ENCODE measurements at places on chromosomes 2 and 18. TPM values are rescaled to one million over a fixed set of nuclear protein-coding genes. Genes with fewer than 3 reads are reported as not detected.
A peak's percentile ranks its signal among the peaks of the same experiment; 100 is the strongest.

GRCh38 chr18:62730941-62731340 lies 15.6 kb downstream of the PHLPP1 start:
- DNase-seq: no peak

DNA sequence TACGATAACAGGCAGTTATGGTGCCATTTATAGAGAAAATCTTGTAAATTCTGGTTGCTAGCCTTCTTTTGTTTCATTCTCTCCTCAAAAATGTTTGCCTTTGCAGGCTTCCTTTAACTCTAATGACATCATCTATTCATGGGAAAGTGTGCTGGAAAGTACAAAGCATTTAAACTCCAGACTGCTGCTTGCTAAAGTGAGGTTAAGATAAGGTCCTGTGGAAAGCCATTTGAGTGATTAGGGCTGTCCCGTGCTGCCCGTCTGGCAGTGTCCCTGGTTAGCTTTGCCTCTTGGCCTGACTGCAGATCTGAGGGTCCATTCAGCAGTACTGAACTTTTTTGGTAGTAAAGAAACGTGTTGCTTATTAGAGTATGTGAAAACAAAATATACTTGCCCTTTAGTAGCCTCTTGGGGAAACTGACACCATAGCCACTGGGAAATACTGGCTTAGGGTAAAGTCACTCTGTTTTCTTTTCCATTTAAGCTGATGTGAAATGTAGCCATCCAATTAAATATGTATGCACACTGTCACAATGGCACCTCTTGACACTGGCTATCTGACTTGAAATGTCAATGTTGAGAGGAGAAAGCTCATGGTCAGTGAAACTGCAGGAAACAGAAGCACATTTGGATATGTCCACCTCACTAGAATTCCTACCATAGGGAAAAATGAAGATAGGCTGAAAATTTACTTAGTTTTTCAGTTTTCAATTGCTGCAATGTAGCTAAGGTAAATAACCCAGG lies 321.5 kb downstream of the SLC8A1 start:
- no peak for DNase-seq

The EVA1A gene
- total RNA-seq: not detected

The RFX8 gene
- not detected for total RNA-seq

DNA sequence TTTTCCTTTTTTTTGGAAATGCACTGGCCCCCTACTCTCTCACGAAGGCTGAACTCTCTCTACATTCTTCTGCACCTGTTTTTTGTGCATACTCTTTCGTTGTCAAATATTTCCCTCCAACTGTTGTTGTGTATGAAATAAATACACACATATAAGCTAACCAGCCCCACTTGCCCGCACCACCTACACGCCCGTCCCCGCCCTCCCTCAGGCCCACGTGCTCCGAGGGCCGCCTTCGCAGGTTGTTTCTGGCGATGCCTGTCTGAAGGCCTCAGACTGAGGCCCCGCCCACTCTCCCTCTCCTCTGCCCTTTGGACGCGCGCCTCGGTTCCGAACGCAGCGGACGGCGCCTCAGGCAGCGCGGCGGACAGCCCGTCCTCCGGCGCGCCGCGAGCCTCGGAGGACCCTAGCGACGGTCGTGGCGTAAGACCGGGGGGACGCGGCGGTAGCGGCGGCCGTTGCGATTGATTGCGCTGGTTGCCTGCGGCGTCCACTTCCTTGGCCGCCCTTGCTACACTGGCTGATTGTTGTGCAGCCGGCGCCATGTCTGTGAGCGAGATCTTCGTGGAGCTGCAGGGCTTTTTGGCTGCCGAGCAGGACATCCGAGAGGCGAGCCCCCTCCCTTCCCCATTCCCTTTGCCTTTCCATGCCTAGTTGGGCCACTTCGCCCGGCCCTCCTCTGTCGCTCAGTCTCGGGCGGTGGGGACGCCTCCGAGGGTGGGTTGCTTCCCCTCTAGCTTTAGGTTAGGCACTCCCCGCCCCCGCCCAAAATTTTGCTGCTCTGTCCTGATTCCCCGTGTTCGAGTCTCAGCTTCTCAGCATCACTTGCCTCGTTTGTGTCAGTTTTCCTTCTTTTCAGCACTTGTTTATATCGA lies at the start of gene TSN:
Gene TSN (plus strand): TSS at position 415 of the 875 bp plus-strand sequence. CDS start 129 bp downstream, at position 544.
- peak; percentile 87 for DNase-seq

DNA sequence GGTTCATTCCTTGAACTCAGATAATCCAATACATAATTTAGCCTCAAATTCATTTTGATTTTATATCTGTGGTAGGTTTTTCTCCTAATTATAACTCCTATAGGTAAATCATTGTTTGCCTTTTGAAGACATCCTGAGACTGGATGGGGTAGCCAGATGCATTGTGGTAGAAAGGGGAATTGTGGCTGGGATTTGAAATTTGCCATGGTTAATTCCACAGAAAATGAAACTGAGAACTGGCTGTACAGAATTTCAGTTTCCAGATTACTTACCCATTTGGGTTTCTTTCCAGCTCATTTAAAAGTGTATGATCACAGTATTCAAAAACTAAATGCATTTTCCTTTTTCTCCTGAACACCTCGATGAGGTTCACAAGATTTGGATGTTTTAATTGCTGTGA lies 18.2 kb downstream of the CDKL4 start:
- no peak for DNase-seq

DNA sequence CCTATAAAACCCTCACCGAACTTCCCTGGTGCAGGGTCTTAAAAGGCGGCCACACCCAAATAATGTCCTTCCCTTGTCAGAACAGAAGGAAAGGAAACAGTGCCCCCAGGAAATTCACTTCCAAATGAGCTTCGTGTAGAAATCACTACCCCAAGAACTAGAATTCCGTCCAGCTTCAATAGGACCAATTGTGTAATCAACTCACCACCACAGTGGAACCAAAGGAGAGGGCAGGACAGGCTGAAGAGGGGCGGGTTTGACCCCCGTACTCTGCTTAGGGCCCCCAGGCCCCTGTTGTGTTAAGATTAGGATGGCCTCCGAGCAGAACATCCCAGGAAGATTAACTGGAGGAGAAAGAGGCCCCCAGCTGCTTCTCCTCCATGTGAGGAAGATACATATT lies 24.1 kb downstream of the GPR35 start:
- DNase-seq: no peak

DNA sequence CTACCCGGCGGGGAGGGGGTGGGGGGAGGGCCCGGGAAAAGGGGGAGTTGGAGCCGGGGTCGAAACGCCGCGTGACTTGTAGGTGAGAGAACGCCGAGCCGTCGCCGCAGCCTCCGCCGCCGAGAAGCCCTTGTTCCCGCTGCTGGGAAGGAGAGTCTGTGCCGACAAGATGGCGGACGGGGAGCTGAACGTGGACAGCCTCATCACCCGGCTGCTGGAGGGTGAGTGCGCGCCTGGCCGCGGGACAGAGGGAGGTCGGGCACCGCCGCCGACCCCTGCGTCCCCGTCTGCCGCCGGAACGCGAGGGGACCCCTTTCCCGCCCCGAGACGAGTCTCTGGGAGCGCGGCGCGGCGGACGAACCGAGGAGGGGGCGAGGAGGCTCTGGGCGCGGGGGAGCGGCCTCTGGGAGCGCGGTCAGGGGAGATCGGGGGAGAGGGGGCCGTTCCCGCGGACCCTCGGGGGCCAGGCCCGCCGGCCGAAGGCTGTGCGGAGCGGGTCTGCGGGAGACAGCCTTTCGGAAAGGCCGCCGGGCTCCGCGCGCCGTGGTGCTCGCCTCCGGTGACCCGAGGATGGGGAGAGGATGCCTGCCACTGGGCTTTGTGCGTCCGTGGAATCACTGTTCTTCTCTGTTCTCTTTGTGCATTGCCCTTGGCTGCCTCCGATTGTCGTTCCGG lies 463 bp downstream of the PPP1CB start:
- no peak for DNase-seq

The SLC9A2 gene
- total RNA-seq: not detected

- peak; percentile 69 for DNase-seq
Observed at GRCh38 chr2:20650393-20650876, 463 bp downstream of the HS1BP3 start.

The CD8B2 gene
- not detected for total RNA-seq

DNA sequence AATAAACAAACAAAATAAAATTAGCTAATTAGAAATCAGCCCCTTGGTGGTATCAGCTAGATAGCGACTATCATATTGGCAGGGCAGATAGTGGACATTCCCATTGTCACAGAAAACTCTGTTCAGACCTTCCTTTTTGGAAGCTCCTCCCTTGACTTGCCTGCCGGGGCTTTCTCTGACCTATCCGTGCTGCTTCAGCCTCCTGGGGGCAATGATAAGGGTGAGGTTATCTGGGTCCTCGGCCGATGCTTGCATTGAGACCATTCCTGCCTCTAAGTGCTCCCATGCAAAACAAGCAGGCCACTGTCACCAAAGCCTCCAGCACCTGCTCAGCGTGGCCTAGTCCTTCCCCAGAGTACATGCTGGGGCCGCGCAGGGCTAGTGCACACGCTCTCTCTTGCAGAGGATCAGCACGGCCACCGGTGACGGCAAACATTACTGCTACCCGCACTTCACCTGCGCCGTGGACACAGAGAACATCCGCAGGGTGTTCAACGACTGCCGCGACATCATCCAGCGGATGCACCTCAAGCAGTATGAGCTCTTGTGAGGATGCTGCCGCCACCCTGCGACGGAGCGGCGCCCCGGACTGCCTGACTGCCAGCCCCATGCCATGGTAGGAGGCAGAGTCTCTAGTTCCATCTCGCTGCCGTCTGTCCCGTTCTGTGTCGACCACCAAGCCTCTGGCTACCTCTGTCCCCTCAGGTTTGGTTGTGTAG lies 27.4 kb downstream of the MPPE1 start:
- no peak for DNase-seq

DNA sequence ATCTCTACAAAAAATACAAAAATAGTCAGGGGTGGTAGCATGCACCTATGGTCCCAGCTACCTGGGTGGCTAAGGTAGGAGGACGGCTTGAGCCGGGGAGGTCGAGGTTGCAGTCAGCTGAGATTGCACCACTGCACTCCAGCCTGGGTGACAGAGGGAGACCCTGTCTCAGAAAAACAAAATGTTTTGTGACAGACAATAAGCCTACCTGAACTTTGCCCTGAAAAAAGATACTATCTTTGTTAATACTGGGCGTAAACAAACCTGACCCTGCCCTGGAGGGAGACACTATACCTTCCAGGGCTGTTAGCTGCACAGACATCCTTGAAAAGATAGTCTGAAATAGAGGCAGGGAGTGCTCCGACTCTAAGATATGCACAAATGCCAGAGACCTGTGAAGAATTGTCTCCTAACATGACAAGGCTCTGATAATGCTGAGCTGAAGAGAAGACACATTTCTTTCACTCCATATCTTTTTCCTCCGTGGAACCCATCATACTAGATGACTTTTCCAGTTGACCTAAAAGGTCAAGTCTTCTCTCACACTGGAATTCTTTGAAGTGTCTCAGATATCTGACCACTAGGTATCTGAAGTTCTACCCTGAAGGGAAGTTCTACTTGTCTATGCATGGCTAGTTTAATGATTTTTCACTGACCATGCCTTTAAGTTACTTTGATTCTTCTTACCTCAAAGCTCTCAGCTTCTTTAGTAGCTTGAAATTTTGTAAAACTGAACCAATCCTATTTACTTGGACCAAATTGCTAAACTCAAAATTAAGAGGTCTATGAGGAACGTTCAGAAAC lies 20.9 kb upstream of the HK2 start:
- no peak for DNase-seq

GRCh38 chr18:75088622-75089211 lies 120.2 kb downstream of the PTGR3 start:
- DNase-seq: no peak

GRCh38 chr2:41716497-41716896 lies 331.3 kb upstream of the PKDCC start:
- DNase-seq: no peak

DNA sequence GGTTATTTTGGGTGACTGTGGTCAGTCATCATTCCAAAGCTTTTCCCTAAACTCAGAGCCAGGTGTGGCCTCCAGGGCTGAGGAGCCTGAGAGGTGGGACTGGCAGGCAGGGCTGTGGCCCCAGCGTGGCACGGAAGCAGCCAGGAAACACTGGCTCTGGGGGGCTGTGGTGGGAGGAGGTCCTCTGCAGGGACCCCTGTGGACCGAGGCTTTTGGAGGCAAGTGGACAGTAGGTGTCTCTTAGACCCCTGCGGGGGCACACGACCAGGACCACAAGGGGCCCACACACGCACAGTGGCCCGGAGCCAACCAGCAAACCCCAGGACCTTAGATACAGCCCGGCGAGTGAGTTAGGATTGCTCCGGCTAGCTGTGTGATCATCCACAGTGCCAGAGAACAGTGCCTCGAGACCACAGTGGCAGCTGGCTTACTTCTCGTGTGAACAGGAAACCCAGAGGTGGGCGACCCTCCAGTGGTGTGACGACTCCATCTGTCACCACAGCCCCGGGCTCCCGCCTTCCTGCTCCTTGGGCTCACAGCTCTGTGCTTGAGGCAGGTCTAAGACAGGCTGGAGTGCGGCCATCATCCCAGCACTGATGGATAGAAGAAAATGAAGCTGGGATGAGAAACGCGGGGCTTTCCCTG lies 1.6 kb upstream of the RTP5 start:
- DNase-seq: peak; percentile 43

- no peak for DNase-seq
Observed at GRCh38 chr2:105770149-105770548, 25.4 kb downstream of the NCK2 start.

- DNase-seq: no peak
Observed at GRCh38 chr2:25379535-25379934, 37.8 kb upstream of the DNMT3A start.

DNA sequence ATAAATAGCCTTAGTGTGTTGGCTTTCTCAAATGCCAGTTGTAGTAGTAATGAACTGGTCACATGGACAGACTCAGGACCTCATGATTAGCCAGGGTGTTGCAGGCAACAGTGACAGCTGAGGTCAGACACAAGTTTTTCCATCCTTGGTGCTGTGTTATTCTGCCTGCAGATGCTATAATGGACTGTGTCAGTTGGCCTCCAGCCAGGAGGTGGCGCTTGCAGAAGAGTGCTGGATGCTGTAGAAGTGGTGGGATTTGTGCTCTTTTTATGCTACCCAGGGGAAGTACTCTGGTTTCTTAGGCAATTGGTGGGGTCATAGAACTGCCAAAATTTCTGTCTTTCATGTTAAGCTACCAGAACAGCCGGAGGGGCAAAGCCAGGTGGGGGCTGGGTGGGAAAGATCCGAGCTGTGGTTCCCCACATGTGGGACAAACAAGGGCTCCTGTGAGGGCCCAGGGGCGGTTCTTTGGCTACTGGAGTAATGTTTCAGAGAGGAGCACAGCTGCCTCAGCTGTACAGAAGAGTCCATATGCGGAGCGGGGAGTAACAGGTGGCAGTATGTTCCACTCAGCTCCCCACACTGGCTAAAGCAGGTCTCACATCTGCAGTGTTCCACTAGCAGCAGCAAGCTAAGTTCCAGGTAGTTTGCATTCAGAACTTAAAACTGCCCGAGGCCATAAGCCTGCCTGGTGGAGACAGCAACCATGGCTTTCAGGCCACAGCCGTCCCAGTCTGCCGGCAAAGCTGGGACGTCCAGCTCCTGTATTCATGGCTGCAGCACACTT lies 104.4 kb downstream of the GULP1 start:
- no peak for DNase-seq

The FHOD3 gene
- total RNA-seq: 12.7 TPM

The TMEM247 gene
- total RNA-seq: not detected

DNA sequence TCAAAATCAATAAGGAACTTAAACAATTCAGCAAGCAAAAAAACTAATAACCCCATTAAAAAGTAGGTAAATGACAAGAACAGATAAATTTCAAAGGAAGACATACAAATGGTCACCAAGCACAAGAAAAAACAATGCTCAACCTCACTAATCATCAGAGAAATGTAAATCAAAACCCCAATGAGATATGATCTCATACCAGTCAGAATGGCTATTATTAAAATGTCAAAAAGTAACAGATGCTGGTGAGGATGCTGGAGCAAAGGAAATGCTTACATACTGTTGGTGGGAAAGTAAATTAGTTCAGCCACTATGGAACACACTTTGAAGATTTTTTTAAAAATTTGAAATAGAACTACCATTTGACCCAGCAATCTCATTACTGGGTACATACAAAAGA lies 538.0 kb downstream of the TMX3 start:
- DNase-seq: no peak

The NGEF gene
- total RNA-seq: 0.43 TPM

Measured in ascending aorta (tissue), 2 donors.